ENCODE measurements at places on chromosomes 3 and 15.
A peak's percentile ranks its signal among the peaks of the same experiment; 100 is the strongest.

- DNase-seq: no peak
Observed at GRCh38 chr3:182323898-182324297, 469.4 kb upstream of the ATP11B start.

DNA sequence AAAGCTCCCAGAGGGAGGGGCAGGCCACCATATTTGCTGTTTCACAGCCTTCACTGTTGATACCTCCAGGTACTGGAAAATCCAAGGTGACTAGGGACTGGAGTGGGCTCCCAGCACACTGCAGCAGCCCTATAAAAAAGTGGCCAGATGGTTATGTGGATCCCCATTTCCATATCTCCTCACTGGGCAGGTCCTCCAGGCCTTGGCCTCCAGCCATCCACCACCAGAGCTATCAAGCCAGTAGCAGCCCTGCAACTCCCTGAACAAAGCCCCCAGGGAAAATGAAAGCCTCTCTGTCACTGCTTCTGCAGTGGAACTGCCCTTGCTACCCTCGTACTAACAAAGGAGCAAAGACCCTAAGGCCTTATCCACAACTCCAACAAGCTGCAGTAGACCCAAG, 58.4 kb downstream of the ILDR1 start:
- no peak for DNase-seq

DNA sequence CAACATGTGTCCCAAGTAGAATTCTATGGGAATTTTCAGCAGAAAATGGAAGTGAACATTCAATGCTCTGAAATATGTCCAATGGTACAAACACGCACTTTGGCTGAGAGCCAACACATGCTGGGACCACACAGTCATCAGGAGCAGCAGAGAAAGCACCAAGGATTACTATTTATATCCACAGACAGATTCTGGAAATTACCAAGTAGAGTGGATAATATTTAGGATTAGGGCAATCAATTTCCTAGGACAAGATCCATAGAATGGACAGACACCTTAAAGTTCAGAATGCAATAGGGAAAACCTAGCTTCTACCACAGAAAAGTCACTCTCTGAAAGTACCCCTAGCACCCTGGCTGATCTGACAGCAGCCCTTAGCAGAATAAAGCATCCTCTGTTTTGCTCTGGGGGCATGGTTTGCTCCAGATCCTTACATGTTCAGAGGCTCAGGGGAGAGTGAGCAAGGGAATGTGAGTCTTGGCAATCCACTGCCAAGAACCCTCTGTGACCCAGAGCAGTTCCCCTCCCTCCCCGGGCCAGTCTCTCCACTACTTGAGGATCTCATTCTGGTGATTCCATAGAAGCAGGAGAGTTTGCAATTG, 206.0 kb upstream of the WNT5A start:
- DNase-seq: peak; percentile 67

DNA sequence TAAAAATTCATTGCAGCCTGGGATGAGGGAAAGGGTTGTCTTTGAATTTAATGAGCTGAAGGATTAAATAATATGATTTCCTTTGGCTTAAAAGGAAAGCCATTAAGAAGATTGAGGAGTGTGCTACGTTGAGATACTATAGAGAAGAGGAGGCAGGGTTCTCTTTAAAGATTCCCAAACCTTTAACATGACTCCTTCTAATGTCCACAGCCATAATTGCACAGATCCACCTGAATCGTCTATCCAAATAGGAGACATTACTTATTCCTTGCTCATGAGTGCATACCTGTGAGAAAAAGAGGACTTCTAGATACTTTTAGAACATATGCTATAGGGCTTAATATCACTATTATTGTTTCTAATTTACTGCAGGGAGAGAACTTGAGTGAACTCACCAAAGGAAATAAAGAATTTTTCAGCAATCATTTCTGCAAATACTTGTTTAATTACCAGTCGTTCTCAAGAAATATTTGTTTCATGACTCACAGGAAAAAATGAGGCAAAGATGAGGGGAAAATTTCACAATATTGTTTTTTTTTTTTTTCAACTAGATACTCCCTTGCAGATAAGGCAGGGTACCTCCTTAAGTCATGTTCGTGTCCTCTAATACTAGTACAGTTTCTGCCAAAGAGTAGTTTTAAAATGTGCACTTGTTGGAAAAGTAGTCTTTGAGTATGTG, 8.9 kb upstream of the SUCNR1 start:
- no peak for DNase-seq

DNA sequence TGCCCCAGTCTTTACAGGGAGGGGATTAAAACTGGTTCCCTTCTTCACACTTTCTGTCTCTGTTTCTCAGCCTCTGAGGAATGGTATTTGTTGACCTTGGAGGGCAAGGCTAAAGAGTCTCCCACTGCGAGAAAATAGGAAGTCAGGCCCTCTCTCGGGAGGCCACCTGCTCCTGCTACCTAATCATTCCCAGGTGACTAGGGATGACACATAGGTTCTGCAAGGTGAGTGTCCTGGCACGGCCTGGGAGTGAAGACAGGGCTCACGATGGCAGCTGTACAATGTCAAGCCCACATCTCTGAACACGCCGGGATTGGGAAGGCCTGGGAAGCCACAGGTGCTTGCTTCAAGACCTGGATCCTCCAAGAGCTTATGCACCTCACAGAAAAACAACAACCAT, 314.2 kb downstream of the NTRK3 start:
- DNase-seq: no peak

DNA sequence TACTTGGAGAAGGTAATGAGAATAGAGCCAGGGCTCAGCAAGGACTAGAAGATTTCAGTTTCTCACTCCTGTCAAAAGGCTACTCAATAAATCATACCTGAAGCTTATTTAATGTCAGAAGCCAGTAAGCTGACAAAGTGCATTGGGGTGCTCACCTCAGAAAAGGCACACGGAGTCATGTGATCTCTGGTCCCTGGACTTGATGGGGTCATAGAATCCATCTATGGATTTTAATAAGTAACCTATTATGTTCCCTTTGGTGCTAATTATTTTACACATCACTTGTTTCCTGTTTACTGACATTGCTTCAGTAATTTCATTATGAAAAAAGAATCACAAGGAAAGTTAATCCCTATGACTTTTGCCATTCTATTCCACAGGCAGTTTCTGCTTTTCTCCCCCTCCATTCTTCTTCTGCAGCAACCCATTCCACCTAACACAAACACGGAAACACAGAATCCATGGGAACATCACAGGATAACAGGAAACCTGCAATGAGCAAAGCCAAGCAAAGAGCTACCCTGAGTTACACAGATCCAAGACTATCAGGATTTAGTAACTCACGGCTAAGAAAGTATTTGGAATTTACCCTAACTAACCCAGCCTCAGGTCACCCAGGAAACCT, 159.6 kb downstream of the MEIS2 start:
- no peak for DNase-seq

DNA sequence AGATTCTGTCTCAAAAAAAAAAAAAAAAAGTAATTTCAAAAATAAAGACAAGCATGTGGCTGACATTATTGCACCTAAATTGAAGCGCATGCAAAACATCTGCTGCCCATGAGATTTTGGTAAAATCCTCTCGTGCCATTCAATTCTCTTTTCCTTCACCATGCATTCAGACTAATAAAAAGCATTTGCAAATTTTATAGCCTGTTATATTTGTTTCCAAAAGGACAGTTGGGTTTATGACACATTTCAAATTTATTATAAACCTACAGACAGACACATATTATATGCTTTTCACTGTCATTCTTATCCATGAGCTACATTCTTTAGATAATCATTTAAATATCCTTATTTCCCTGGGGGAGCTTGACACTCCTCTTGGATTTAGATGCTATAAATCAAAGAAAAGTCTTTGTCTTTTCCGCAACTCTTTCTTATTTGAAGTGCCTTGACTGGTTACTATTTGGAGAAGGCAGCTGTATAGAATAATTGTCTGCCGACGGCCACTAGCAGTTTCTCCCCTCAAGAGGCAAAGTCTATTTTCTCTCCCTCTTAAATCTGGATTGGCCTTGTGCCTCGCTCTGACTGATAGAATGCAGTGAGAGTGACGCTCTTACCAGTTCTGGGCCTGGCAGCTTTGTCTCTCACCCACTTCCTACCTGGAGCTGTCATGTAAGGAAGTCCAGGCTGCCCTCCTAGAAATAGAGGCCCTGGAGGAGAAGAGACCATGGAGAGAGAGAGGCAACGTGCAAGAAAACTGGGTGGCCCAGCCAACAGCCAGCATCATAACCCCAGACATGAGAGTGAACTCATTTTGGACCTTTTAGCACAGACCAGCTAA, 6.8 kb upstream of the LRIG1 start:
- DNase-seq: no peak

- DNase-seq: no peak
Observed at GRCh38 chr3:65953301-65953812, 85.4 kb downstream of the MAGI1 start.
